ENCODE measurements at places on chromosomes 12 and 14. TPM values are rescaled to one million over a fixed set of nuclear protein-coding genes. Genes with fewer than 3 reads are reported as not detected.

IAPP gene
- not detected for total RNA-seq

DNA sequence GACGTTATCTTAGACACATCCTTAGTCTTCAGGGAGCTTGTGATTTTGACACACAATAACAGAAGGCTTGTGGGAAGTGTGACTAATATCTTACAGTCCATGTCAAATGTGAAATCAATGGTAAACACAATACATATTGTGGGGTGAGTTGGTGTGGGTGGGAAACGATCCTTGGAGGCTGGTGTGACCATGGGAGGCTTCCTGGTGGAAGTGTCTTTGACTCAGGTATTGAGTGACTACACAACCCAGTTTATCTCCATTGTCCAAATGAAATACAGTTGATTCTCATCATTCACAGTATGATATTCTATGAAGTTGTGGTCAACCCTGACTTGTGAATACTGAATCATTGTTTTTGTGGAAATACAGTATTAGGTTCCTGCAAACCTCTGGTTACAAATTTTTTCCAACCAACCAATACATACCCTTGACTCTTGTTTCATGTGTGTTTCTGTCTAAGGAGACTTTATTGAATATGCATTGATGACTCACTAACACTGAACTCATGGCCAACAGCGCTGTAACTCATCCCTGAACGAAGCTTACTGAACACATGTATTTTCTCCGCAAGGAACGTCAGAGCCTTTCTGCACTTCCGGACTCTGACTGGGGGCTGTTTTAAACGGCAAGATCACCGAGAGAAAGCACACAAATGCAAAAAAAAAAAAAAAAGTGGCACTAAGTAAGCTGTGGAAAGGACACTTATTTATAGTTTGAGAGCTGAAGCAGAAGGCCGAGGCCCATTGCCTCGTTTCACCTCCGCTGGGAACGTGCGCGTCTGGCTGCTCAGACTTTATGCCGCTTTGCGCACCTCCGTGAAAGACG is 59.0 kb downstream of the CLMN start:
- no peak for DNase-seq

FAR2 gene
- total RNA-seq: 5.2 TPM

DNA sequence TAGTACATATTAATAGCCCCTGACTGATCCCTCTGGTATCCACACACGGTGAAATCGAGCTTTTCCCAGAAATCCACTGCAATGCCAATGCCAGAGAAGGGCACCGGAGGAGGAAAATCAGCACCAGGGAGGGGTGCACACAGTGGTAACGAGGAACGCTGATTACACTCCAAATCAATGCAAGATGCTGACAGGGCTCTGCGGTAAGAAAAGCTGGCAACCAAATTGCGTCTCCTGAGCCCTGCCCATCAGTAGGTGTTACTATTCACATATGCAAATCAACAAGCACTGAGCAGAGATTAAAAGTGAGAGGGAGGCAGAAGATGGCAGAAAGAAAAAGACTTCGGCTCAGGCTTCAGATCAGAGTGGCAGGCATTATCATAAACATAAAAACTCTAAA is 159.1 kb downstream of the RPS29 start:
- no peak for DNase-seq

DNA sequence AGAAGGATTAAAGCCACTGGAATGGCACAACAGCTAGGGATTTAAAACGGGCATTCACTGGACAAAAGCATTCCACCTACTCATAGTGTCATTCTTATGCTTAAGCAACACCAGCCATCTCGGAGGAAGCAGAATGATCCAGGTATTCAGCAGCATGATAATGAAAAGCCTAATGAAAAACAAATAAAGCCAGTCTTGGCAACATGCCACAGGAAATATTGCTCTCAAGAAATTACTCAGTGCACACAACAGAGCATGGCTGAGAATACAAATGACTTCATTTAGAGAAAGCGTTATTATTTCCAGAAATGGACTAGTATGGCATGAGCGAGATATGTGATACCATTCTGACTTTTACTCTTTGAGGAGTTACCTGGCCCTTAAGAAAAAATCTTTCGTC is 442.2 kb downstream of the APAF1 start:
- DNase-seq: no peak

APOF gene
- not detected for total RNA-seq

DNA sequence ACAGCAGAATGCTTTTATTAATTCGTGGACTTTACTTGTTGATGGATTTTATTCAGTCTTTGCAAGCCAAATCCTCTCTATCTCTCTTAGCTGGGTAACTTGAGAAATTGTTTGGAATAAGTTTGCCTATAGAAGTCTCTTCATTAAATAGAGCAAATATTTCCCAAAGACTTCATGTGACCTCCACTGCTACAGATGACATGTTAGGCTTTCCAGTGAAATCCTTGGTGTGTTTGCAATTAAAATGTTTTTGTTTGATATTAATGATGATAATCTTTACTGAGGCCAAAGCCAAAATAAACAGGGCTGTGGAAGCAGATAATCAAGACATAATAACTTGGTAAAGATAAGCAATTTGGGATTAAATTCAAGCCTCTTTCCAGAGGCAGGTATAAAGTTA is 4.4 kb downstream of the MYF6 start:
- no peak for DNase-seq

OTOGL gene
- total RNA-seq: not detected

- DNase-seq: no peak
Observed at GRCh38 chr12:97982684-97983083, 520.1 kb downstream of the RMST start.

DNA sequence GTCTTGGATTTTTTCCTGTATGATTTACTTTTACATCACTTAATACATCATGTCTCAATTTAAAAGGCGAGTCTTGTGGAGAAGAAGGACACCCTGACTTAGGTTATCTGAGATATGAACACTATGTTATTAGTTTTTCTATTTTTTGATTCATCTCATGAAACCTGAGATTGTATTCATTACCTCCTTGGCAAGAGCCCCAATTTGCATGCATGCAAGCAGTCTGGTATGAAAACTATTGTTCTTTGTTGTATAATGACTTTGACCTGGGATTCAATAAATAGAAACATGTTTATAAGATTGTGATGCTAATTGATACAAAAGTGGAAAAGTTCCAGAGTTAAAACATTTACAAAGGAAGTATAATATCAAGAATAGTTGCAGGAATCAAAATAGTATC is 576.1 kb downstream of the NOVA1 start:
- no peak for DNase-seq

GRCh38 chr12:3571724-3572123 is 80.7 kb downstream of the PRMT8 start:
- DNase-seq: no peak

GRCh38 chr14:97046967-97047366 is 249.8 kb downstream of the VRK1 start:
- no peak for DNase-seq

- no peak for DNase-seq
Observed at GRCh38 chr12:116152268-116152667, 125.2 kb downstream of the MED13L start.

DNA sequence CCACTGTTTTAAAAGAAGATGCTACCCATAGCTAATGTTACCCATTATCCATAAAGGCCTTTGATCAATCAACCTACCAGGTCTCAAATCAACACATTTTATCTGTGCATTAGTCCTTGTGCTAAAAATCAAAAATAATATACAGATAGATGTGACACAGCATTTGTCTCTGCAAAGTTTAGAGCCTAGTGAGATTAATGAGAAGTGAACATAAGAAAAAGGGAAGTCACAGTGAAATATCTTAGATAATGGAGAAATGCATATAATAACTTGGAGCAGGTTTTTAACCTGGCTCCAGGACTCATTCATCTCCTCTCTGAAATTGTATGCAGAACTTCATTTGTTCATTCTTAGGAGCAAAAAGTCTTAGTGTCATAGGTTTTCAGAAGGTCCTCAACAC is 7.2 kb downstream of the PDE3A start:
- no peak for DNase-seq

PLEKHG7 gene
- total RNA-seq: not detected

Data from activated CD4-positive, alpha-beta T cell treated with anti-CD3 and anti-CD28 coated beads, Interleukin-2, amount 10 ng/mL, durations not matched to agents 24 days and 14 days (primary cell).